Amygdala (tissue), 56 donors: ENCODE measurements at places on chromosomes 13 and 19.
A peak's percentile ranks its signal among the peaks of the same experiment; 100 is the strongest.

DNA sequence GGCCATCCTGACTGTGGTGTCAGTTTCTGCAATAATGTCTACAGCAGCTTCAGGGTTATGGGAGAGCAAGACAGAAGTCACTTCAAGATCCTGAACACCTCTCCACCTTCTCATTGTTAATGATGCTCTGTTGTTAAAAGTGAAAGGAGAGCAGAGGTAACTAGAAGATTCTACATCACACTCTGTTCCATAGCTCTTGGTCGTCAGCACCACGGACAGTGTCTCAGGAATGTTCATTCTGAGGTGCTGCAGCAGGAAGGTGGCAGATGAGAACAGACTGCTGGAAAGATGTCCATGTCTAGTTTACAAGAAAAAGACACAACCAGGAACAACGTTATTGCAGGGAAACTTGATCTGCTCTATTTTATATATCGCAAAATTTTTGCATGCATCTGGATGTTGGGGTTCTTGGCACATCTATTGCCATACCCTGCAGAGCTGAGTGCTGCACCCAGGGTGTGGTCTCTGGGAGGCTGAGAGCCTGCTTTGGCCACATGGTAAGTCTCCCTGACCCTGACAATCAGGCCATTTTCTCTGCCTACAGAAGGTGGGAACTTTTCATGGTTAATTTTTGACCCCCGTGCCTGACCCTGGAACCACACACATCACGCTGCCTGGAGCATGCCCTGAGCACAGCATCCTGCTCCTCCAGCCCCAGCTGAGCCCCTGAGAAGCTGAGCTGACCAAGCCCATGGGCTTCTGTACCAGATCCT lies 12.7 kb downstream of the CEACAM21 start:
- no peak for DNase-seq

GRCh38 chr13:40994581-40995230 lies 24.4 kb downstream of the ELF1 start:
- DNase-seq: no peak

DNA sequence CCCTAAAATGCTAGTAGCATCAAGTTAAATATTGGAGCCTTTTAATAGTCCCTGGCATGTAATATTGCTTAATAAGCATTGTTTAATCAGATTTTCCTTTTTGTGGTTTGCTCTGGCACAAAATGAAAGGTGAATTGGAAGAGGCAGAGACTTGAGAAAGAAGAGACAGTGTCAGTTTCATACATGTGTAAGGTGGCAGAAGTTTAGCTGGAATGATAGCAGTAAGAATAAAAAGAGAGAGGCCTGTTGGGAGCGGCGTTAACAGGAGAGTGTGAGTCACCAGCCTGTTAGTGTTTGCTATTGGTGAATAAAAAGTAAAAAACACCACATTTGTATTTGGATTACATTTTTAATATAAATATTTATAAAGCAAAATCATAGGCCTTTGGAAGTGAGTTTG lies 145.3 kb downstream of the PDS5B start:
- DNase-seq: no peak

GRCh38 chr13:98994896-98995295 lies 17.0 kb upstream of the DOCK9 start:
- no peak for DNase-seq

DNA sequence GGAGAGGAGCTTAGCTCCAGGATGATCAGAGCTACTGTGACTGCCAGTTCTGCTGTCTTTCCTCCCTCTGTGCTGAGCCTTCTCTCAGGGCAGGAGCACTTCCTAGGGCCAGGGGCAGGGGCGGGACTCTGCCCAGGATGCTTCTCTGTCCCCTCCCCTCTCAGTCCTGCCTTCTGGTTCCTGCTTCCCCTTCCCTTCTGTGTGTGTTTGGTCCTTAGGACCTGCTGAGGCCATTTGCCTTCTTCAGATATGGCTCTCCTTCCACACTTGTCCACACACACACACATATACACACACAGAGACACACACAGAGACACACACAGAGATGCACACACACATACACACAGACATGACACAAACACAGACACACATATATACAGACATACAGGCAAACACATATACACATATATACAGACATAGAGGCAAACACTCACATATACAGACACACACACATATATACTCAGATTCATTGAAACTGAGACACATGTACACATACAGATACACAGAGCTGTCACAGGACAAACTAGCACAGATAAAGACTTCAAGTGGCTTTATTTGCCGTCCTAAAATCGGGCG lies 22.0 kb upstream of the CD177 start:
- no peak for DNase-seq

GRCh38 chr13:43986421-43986981 lies 106.8 kb downstream of the LACC1 start:
- DNase-seq: no peak

- no peak for DNase-seq
Measured at GRCh38 chr19:15452111-15453047, 2.6 kb upstream of the WIZ start.

- peak; percentile 30 for DNase-seq
Measured at GRCh38 chr19:1624458-1624857, 19.2 kb upstream of the UQCR11 start.

DNA sequence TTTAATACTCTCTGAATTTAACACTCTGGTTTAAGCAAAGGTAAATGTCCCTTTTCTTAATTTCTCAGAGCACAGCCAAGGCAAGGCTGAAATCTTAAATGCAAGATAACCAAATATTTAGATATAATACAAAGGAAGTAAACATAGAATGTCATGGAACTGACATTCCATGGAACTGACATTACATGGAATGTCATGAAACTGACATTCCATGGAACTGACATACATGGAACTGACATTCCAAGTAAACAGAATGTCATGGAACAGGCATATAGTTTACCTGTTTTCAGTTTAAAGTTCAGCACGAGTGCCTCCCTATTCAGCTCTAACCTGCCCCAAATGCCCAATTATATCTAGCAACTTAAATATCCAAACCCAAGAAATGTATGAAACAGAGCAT lies 21.8 kb downstream of the FGF14 start:
- no peak for DNase-seq

- no peak for DNase-seq
Measured at GRCh38 chr19:7006135-7006704, 15.0 kb downstream of the MBD3L2B start.

DNA sequence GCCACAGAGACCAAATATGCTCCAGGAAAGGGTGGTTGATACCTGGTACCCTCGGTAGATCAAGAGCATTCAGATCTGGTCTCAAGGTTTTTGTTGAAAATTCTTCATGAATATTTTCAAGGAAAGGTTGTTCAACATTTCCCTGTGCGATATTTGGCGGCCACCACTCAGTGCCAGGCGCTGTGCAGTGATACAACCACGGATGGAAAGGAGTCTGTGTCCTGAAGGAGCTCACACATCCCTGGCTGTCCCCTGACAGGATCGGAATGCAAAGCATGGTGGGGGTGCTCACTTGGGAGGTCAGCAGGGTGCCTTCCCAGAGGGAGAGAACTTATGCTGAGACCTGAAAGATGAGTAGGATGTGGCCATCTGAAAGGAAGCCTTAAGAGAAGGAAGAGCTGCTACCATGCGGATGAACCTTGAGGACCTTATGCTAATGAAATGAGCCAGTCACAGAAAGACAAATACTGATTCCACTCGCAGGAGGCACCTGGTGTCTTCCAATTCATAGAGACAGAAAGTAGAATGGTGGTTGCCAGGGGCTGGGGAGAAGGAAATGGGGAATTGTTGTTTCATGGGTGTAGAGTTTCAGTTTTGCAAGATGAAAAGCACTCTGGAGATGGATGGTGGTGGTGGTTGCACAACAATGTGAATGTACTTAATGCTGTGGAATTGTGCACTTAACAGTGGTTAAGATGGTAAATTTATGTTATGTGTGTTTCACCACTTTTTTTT lies 41.6 kb downstream of the HSPH1 start:
- no peak for DNase-seq
